ENCODE measurements at places on chromosomes 5 and 9.

GRCh38 chr5:34411470-34412346 is 244.4 kb upstream of the RAI14 start:
- DNase-seq = no peak

DNA sequence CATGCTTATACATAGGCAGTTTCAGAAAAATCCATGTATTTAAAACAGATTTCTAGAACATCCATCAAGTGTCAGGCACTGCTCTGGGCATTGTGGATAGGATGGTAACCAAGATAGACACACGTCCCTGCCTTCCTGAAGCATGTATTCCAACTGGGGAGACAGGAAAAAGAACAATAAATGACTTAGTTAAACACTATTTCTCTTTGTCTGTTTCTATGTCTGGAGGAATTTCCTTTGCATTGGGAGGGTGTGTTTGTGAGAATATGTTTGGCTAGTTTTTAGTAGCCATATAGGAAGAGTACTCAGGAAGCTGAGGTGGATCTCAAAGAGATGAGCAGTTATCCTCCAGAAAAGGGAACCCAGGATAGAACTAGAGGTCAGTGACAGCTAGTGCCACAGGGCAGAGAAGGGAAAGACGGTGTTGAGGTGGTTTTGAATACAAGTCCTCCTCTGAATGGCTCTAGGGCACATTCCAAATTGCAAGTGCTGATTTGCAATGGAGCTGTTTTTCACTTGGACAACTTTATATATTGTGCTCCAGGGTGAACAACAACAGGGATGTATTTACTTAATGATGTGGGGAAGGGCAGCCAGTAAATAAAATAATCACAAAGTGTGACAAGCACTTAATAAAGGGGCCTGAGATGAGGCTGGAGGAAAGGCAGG is 144.7 kb upstream of the SHB start:
- no peak for DNase-seq

DNA sequence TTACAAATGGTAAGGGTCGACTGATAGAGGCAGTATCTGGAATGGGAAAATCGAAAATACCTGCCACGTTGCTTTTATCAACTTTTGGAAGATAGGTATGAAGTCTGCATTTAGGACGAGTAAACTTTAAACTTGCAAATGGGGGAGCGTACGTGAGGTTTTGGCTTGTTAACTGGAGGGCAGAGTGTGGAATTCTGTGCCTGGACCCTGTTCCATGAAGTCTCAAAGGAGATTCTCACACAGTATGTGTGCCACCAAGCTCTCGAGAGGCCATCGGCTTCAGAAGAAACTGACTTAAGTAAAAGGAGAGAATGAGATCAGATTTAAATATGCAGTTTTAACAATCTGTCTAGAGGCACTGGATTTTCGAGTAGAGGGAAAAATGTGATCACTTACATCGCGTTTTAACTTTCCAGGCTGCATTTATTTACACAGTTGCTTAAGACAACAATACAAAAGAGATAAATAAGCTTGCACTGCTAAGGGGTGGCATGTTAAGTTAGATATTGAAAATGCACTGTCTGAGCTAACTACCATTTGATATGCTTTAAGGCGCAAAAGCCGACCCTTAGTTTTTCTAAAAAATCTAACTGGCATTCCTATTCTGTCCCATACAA is 401.6 kb downstream of the EBF1 start:
- no peak for DNase-seq

DNA sequence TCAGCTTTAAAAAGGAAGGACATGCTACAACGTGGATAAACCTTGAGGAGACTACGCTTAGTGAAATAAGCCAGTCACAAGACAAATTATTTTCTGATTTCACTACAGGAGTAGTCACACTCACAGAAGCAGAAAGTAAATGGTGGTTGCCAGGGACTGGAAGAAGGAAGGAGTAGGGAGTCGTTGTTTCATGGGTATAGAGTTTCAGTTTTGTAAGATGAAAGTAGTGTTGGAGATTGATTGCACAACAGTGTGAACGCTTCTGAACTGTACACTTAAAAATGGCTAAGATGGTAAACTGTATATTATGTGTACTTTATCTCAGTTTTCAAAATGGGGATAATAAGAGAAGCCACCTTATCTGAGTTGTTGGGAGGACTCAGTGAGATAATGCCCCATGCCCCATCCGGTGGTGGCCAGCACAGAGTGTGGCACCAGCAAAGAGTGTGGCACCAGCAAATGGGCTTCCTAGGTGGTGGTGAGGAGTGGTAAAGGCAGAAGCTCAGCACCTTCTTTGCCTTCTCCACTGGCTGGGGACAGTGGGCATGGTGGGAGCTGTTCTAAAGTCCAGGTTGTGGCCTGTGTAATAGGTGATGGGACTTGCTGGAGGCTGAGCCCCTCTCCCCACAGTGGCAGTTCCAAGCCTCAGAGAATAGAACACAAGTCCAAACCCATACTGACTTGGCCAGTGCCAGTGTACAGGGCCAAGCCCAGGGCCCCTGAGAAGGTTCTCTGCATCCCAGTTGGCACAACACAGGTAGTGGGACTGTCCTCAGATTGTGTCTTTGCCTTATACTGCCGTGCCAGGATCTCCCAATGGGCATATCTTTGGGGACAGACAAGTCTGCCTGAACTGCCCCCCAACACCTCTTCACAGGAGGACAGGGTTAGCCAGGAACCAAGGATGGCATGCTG is 4.4 kb downstream of the SLC22A4 start:
- no peak for DNase-seq

- peak; percentile 39 for DNase-seq
These were observed 1.8 kb downstream of the LPCAT1 start for GRCh38 chr5:1521671-1522600.

- no peak for DNase-seq
These were observed 318.4 kb downstream of the MAN2A1 start for GRCh38 chr5:110008131-110008530.

DNA sequence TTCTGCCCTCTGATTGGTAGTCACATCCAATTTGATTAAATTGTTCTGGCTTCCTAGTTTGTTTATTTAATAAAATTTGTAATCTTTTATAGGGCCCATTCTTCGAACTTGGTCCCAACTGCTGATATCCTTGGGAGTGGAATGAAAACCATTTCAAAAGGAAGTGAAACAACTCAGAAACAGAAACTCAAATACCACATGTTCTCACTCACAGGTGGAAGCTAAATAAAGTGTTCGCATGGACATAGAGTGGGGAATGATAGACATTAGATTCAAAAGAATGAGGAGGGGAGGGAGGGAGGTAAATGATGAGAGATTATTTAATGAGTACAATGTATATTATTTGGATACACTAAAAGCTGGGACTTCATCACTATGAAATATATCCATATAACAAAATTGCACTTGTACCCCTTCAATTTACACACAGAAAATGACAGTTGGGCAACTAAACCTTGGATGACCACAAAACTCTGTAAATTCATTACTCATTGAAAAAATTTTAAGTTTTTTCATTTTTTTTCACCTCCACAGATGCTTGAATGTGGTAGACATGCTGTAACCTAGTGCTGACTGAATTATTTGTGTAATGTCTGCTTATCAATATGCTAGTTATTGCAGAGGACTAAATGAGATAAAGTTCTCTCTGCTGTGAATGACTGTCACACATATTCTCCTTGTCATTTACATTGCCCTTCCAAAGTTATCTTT is 16.0 kb downstream of the ATP10B start:
- DNase-seq = no peak
